ENCODE measurements at places on chromosomes 7 and 10.

DNA sequence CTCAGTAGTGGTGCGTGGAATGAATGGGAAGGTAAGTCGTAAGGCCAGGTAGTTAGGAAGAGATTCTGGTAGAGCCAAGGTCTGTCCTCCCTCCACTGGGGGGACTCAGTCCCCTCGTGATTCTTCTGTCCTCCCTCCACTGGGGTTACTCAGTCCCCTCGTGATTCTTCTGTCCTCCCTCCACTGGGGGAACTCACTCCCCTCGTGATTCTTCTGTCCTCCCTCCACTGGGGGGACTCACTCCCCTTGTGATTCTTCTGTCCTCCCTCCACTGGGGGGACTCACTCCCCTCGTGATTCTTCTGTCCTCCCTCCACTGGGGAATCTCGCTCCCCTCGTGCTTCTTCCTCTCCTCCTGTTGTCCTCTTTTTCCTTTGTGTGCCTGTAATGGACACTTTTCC, 125.1 kb downstream of the CELF2 start:
- DNase-seq, result peak; percentile 28

- no peak for DNase-seq
Measured at GRCh38 chr10:73950155-73950948, 39.4 kb downstream of the PLAU start.

DNA sequence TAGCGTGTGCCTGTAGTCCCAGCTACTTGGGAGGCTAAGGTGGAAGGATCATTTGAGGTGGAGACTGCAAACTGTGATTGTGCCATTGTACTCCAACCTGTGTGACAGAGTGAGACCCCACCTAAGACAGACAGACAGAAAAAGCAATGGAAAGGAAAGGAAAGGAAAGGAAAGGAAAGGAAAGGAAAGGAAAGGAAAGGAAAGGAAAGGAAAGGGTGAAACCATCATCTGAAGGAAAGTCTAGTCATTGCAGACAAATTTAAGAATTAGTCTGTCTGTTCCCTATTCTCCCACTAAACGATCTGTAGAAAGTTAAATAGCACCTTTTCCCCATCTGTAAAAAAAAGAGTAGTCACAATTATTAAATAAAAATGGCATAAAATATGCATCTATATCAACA, 91.1 kb upstream of the SKAP2 start:
- DNase-seq, result no peak

GRCh38 chr10:61390851-61391250, 62.3 kb downstream of the TMEM26 start:
- DNase-seq, result no peak

DNA sequence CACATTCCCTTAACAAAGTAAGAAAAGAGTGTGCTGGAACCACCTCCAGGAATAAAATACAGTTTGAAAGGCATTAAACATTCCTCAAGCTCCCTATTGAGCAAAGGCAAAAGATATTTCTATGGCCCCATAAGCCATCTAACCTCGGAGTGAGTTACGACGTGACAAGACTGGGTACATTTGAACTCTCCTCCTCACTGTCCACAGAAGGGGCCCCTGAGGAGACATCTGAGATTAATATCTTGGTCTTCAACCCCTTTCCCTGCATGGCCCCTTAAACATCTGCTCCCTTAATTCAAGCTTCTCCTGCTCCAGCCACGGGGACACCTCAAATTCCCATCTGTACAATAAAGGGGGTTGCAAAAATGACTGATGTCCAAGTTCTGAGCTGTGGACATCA, 526 bp downstream of the GIMAP1 start:
- DNase-seq, result no peak

DNA sequence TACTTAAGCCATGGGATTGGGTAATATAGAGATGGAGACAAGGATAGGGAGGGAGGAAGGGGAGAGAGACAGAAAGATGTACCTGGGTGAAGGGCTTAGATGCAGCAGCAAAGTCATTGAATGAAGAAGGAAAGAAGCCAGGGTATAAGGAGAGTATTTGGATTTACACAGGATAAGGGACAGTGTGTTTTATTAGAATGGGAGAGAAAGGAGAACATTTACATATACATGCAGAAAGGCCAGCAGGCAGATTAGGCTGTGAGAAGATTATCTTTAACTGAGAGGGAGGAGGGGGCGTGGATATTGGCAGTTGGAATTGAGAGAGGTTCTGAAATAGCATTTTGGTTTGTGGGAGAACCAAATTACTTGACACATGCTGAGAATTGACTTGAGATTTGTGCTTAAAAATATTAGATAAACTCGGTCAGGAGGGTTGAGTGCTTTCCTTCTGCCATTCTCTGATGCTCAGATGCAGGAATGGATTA, 161.5 kb upstream of the ZNF804B start:
- no peak for DNase-seq

GRCh38 chr7:140294454-140294853, 103.9 kb downstream of the SLC37A3 start:
- no peak for DNase-seq

DNA sequence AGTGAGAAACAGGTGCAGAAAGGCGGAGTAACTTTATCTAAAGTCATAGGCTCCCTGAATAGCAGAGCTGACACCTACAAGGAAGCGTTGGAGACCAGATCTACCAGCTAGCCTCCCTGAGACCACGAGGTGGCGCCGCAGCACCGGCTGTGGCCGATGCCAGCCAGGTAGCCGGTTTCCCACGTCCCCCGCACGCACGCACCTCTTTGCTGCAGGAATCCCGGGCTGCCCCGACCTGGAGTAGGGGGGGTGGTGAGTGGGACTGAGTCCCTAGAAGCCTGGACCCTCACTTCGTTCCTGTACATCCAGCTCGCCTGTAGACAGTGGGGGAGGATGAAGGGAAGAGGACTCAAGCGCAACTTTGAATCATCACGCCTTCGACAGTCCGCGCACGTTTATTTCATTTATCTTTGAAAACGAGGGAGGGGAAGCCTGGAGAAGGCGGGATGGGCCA, 3.7 kb downstream of the ELOVL3 start:
- DNase-seq, result peak; percentile 82

GRCh38 chr7:49822856-49823255, 49.4 kb downstream of the VWC2 start:
- no peak for DNase-seq

DNA sequence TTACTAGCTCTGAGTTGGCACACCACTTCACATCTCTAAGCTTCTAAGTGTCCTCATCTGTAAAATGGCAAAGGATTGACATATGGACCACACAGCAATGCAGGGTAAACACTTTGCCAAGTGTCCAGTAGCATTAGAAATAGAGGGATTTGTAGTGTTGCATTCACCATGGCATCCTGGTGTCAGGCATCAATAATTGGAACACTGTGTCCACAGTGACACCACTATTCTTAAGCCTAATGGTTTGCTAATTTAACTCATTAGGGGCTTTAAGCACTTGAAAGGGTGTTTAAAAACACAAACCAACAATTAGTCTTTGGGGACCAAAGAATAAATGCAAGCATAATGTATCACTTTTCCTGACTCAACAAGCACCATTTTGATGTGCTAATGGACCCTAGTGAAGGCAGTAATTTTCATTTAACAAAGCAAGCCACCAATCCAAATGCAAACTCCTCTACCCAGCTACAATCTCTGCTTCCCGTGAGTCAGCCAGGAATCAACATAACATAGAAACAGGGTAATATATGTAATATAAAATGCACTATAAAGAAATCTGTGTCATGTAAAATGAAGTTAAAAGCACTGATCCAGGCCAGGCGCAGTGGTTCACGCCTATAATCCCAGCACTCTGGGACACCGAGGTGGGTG, 75.9 kb downstream of the FAM204A start:
- no peak for DNase-seq

DNA sequence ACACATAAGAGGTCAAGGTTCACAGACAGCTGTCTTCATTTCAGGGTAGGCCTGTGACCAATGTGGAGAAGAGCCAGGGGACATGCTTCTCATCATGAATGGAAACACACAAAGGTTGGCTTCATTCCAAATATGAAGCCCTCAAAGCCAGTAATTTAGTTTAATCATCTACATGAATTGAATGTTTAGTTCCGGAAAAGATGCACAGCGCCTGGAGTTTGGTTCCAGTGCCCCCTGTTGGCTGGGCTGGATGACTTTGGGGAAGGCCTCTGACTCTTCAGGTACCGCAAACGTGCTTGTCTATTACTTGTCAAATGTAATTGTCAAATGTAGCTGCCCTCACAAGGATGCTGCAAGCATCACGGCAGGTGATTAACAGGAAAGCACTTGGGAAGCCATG, 130.7 kb downstream of the ADRA2A start:
- DNase-seq, result no peak

DNA sequence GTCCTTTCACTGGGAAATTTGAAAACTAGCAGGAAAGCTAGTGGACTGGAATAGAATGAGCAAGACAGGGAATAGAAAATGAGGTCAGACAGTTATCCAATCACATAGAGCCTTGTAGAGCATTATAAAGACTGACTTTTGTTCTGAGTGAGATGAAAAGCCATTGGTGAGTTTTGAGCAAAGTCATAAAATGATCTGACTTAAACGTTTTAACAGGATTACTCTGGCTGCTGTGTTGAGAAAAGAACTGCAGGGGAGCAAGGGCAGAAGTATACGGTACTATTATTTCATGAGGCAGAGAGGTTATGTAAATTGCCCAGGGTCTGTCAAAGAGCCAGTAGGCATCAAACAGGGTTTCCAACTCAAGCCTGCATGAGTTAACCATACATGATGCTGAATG, 393.4 kb downstream of the TFEC start:
- DNase-seq, result no peak

- no peak for DNase-seq
Measured at GRCh38 chr7:6022707-6023106, 8.5 kb upstream of the ANKRD61 start.

DNA sequence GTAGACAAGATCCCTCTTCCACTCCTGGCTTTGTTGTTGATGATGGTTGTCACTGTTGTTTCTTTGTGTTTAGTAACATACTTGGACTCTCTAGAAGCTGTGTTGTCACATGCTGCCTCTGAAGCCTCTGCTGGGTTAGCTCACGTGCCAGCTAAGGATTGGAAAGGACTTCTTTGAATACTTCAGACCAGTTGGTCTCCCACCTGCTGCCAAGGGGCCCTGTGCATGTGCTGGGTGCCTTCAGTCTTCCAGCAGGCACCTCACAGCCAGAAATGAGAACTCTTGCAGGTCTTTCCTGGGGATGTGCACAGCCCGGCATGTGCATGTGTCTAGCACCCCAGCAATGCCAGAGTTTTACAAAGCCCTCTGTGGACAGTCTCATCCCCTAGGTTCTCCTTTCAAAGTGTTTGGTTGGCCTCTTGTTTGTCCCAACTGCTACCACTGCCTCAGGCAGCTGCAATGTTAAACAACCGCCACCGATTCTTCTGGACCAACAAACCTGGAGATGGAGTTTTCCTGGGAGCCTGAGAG, 21.7 kb upstream of the NCAPG2 start:
- no peak for DNase-seq

GRCh38 chr10:120495226-120496009, 38.4 kb downstream of the PLPP4 start:
- no peak for DNase-seq

DNA sequence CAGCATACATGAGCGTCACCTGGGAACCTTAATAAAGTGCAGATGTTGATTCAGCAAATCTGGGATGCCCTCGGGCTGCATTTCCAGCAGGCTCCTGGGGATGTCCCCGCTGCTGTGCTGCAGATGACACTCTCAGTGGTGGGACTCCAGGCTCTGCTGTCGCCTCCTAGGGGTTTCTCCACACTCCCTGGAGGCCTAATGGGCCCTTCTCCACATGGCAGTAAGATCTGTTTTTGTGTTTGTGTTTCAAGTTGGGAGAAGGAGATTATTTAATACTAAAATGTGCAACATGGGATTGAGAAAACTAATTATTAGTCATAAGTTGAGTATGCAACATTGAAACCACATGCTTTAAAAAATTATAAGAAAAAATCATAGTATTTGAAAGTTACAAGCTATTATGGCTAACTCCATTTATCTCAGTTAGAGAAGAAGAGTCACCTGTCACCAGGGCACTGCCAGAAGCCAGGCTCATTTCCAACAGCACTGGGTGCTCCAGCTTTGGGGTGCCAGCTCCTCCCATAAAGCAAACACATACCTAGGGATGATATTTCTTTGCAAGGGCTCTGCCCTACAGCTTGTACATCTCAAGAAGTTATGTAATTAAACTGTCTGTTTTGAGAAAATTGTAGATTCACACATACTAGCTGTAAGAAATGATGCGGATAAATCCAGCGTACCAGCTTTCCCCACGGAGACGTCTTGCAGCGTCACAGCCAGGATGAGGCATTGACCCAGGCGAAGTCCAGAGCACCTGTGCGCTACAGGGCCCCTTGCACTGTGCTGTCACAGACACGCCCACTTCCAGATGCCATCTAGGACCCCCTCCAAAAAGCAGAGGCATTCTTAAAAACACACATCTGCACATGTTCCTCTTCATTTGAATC, 106.4 kb downstream of the EGFR start:
- DNase-seq, result no peak

GRCh38 chr7:48144291-48144768, 26.9 kb upstream of the ABCA13 start:
- no peak for DNase-seq

DNA sequence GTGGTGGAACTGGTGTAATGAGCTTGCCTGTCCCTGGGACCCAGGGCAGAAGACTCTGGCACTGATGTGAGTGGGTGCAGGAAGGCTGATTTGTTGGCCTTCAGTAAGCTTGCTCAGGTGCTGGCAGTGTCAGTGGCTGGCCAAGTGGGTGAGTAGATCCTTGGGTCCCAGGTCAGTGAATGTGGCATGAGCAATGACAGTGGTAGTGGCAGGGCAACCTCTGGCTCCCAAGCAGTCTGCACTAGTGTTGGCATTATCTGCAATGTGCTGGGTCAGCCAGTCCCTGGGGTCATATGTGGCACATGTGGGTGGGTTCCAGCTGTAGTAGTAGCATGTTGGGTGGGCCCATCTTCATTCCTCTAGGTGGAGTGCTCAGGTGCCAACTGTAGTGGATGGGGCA, 640.9 kb upstream of the GRM3 start:
- no peak for DNase-seq

DNA sequence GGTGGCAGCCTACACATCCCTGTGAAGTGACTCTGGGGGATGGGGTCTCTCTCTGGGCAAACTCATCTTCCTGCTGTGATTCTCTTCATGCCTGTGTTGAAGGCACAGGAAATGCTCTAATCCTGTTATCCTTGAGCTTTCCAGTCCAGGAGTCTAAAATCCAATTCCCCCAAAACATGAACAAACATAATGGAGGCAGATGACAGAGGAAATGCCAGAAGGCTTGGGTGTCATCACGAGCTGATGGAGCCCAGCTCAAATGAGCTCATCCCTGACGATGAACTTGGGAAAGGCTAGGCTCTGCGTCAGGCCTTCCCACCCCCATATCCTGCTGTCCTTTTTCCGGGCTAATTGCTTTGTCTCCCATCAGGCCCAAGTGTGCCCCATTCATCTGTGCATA, 165.9 kb upstream of the PODXL start:
- no peak for DNase-seq

DNA sequence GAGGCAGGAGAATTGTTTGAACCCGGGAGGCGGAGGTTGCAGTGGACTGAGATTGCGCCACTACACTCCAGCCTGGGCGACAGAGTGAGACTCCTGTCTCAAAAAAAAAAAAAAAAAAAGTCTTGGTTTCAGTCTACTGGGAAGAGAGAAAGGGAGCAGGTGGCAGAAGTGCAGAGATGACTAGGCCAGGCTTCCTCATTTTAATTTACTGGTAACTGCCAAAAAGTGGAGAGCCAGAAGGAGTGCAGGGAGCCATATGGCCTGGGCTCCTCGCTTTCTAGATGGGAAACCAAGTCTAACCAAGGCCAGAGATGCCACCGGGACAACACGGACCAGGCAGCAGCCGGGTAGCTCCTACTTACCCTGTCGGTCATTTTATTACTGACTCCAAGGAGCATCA, 12.2 kb downstream of the SEPHS1 start:
- no peak for DNase-seq
